ENCODE measurements at places on chromosomes 13 and 19. TPM values are rescaled to one million over a fixed set of nuclear protein-coding genes. Genes with fewer than 3 reads are reported as not detected.

- DNase-seq: no peak
These were observed 7.2 kb downstream of the ABHD13 start for GRCh38 chr13:108225440-108225839.

DNA sequence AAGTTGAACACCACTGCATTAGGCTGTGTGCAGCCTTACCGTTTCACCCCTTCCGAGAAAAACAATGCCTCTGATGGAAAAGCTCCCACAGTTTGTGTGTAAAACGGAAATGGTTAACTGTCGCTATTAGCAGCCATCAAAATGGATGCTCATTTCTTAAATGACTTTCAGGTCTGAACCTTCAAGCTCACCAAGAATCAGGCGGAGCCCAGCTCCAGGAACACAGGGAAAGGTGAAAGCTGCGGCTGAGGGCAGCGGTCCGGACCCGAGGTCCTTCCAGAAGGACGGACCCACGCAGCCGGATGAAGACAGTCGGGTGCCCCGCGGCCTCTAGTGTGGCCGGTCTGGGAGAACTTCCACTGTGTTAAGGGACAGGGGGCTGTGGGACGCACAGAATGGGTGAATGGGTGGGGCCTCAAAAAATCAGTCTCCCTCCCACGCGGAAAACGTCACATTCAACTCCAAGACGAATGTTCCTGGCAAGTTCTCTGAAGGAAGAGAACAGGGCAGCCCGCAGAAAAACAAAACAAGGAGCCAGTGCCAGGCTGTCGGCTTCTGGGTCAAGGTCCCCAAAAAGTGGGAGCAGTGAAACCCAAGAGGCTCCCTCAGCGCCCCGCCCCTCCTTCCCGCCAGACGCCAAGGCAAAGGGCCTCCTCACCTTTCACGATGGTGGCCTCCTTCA lies 4.9 kb downstream of the IRS2 start:
- peak; percentile 62 for DNase-seq

DNA sequence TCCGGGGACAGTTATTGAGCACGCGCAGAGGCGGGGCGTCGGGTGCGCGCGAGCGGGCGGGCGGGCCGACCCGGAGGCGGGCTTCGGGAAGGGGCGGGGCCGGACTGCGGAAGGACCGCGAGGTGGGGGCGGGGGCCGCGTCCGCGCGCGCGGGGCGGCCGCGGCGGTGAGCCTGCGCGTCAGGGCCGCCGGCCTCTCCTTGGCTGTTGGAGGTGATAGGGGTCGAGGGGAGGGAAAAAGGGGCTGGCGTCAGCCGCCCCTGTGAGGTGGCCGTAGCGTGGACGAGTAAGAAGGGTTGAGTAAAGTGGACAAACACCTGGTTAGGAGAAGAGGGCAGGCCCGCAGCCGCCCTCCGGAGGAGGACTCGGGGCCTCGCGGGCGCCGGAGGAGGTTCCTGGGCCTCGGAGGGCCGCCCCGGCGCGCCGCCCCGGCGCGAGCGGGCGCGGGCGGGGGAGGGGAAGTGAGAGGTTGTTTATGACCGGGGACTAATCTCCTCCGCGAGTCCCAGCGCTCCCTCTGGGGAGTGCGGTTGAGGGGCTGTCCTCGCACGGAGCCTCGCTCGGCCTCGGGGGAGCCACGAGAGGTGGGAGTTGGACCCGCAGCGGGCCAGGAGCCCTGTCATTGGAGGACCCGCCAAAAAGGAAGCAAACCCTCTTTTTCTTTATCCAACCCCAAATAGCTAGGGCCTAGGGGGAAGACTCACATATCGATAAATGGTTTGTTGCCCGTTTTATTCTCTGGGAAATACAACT lies 547 bp upstream of the INTS6 start:
- peak; percentile 89 for DNase-seq

Gene SOX1
- total RNA-seq: not detected

Gene ERICH4
- total RNA-seq: not detected

GRCh38 chr13:44739120-44739519 lies 163.0 kb upstream of the TSC22D1 start:
- no peak for DNase-seq

GRCh38 chr19:32691291-32691951 lies at the start of gene NUDT19:
NUDT19 (plus strand) TSS chr19:32691821; CDS start chr19:32691961, 140 bp downstream.
- DNase-seq: peak; percentile 92

DNA sequence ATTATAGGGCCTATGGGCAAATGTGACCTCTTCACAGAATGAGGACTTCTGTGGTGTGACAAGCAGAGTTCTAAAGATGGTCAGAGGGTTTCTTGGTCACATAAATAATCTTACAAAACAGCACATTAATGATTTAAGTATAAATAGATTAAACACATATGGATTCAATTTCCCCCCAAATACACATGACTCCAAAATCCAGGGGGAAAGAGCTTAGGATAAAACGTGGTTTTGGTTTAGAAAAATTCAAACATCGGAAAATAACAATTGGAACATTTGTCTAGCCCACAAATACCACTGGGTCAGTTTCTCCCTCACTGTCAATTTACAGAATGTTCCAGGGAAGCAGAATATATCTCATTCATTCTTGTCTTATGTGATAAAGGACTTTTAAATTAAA lies 283.1 kb downstream of the COG6 start:
- DNase-seq: no peak

- DNase-seq: no peak
These were observed 5.6 kb downstream of the CEACAM7 start for GRCh38 chr19:41682437-41682836.

- peak; percentile 4 for DNase-seq
These were observed 19.8 kb downstream of the SERP2 start for GRCh38 chr13:44393391-44393790.

Gene FAAP24
- 5.1 TPM for total RNA-seq

Gene PEAK3
- not detected for total RNA-seq

Gene CEACAM7
- not detected for total RNA-seq

Gene PEG3
- total RNA-seq: not detected

DNA sequence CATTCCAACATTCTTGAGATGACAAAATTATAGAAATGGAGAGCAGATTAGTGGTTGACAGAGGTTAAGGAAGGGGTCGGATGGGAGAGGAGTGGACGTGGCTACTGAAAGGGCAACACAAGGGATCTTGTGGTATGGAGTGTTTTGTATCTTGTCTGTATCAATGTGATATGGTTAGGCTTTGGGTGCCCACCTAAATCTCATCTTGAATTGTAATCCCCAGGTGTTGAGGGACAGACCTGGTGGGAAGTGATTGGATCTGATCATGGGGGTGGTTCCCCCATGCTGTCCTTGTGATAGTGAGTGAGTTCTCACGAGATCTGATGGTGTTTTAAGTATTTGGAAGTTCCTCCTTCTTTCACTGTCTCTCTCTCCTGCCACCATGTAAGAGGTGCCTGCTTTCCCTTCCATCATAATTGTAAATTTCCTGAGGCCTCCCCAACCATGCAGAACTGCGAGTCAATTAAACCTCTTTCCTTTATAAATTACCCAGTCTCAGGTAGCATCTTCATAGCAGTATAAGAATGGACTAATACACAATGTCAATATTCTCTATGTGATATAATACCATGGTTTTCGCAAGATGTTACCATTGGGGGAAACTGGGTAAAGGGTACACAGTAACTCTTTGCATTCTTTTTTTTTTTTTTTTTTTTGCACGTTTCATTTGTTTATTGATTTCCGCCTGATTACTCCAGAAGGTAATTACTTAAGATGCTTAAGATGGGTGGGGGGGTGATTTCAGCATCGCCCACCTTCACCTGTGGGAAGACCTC lies 4.9 kb upstream of the IFNL4 start:
- no peak for DNase-seq

Gene STAP2
- 14.8 TPM for total RNA-seq

Data from MCF 10A (cell line).